ENCODE measurements at places on chromosomes 16 and 17.

- no peak for DNase-seq
Observed at GRCh38 chr17:34246446-34246845, 8.6 kb upstream of the CCL2 start.

DNA sequence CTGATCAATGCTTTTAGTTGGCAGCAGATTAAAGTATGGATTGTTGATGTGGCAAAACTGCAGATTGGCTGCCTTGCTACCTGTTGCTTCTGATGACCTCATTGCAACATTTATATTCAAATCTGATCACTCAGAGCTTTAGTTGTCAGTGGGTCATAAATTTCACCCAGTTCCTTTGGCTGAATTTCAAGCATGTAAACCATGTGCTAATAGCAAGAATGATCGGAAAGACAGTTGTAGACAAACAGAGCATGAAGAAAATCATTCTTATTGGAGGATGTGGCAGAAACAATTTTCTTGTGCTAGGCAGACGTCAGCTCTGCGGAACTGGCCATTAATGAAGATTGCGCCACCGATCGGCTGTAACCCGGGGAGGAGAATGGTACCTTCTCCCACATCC, 346.6 kb upstream of the EEF2KMT start:
- DNase-seq: no peak

DNA sequence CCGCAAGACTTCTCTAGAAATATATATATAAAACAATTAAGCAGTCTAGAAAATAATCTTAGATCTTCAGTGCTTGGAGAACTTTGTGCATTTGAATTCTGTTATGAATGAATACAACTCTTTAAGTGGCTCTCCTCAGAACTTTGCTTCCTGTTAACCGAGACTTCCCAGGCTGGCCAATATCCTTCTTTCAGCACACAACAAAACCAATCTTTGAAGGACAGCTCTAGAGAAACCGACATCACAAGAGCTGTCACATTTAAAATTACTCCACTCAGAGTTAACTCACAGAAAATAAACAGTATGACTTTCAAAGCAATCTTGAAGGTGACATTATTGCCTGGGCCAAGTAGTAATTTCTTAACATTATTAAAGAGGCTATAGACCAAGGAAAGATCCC, 49.7 kb upstream of the ITGA2B start:
- no peak for DNase-seq

DNA sequence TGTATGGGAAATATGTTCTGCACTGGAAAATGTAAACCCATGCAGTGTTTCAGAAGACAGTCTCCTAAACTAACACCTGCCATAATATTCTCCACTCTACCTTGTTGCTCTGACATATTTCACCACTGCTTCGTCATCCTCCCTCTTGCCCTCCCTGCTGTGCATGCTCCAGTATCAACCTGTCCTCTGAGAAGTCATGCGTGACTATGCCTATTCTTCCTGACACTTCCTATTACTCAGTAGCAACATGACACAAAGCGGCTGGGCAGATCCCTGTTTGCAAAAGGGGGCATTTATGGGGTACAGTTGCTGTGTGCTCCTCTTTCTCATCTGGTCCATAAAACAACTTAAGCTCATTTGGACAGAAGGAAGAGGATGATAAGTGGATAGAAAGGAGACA, 805.6 kb upstream of the EEF2KMT start:
- DNase-seq: no peak

DNA sequence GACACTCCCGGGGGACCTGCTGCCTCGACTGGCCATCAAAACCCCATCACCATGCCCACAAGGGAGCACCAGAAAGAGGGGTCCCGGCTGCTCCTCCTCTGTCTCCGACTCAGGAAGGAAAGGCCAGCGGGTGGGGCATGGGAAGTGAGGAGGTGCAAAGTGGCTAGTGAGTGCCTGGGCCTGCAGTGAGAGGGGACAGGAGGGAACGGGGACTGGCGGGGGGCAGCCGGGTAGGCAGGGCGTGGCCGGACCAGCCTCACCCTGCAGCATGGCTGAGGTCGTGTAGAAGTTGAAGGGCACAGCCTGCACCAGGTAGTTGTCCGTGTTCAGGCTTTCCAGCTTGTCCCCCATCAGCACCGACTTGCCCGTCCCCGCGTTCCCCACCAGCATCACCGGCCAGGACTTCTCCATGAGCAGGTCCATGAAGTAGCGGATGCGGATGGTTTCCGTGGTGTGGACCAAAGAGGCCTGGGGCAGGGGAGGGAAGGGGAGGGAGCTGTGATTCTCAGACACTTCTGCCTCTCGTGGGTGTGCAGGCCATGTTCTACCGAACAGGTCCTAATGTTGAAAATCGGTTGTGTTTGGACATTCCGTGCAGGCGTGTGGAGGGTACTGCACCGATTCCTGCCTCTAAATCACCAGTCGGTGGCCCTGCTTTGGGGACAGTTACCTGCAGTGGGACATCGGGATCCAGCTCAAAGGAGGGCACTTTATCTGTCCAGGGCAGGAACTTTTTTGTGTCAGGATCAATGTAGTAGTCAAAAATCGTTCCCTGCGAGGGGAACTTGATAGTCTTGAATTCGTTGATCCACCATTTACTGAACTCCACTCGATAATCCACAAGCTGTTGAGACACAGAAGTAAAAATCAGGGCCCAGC, 91.7 kb downstream of the DNAH17 start:
- no peak for DNase-seq

- DNase-seq: peak; percentile 58
Observed at GRCh38 chr16:88649924-88650748, 717 bp downstream of the CYBA start.

- DNase-seq: peak; percentile 74
Observed at GRCh38 chr17:77475016-77475976, 334.5 kb downstream of the SEC14L1 start.

GRCh38 chr16:57277586-57277985, 6.9 kb downstream of the PLLP start:
- DNase-seq: peak; percentile 79

DNA sequence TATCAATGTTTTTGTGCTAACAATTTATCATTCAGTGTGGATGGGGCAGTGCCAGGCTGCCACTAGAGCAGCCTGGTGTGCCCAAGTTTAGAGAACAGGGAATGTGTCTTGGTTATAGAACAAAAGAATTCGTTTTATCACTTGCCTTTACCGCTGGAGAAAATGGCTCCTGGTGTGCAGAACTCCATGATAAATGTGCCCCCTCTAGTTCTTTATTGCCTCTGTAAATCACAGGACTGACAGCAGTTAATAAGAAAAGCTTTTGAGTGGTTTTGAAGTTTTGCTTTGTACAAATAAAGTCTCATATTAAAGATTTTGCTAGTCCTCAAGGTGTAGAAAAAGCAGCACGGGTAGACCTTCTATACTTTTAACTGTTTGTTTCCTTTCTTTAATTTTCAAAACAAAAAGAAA, 28.2 kb upstream of the PSMD7 start:
- no peak for DNase-seq

DNA sequence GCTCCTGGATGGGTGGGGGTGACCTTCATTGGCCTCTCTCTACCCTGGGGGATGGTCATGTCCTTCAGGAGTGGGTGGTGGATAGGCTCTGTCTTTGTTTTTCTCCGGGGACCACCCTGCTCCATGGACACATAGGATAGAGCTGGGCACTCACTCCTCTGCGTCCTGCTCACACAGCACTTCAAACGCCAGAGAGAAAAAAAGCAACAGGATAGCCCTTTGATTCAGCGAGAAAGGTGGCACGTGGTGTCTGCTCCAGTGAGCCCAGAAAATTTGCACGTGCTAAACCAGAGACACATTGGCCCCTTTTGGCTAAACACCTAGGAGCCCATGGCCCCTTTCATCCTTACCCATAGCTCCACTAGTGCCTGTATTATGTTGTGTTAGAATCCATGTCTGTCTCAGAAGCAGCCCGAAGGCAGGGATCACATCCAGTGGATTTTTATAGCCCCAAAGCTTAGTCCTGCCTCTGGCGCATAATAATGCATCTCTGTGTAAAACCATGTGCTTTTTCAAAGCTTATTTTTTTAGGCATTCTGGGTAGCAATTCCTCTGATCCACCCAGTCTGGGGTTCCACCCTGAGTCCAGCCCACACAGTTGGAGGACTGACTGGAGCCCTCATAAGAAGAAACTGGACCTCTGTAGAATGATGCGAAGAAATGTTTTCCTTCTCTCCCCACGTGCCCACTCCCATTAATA, 90.1 kb downstream of the ASIC2 start:
- no peak for DNase-seq

DNA sequence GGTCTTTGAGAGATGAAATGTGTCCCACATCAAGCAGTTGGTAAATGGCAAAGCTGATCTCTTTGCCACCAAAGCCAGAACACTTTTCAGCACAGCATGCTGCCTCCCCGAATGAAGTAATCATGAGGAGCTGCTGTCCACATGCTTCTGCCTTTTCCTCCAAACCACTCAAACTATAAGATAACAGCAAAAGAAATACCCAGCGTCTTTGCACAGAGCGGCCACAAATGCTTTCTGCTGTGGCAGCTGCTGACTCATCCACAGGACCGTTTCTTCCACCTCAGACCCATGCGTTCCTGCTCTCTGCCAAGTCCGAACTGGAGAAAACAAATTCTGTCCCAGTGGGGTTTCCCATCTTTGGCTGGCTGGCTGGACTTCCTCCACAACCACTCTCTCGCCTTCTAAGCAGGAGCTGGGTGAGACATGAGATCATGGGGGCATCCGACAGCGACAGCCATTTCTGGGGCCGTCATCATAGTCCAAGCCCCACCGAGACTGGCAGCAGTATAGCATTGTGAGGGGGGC, 27.1 kb downstream of the TBC1D3B start:
- no peak for DNase-seq

GRCh38 chr17:66635386-66636045, 199.4 kb upstream of the CACNG5 start:
- DNase-seq: no peak

- DNase-seq: no peak
Observed at GRCh38 chr17:78667091-78667490, 89.9 kb upstream of the DNAH17 start.

GRCh38 chr16:54405478-54405877, 118.9 kb upstream of the IRX3 start:
- DNase-seq: no peak

GRCh38 chr16:14476183-14476582, 153.9 kb downstream of the PARN start:
- DNase-seq: no peak

DNA sequence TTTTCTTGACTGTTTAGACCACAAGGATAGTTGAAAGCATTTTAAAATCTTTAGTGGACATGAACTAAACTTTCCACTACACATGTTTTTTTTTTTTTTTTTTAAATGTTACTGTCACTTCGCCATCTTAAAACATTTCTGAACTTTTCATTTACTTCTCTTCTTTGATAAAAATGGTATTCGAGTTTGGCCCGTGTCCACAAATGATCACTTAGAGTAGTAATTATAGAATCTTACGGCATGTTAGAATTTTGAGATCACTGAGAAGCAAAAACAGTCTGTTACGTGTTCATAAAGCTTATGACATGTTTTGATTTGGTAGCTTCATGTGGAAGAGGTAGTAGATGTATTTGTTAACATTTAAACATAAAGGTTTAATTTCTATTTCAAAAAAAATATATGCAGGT, 1.1 kb downstream of the NSRP1 start:
- no peak for DNase-seq

GRCh38 chr17:54029986-54030385, 207.3 kb downstream of the KIF2B start:
- DNase-seq: no peak

GRCh38 chr16:71807905-71808592, 585 bp downstream of the AP1G1 start:
- no peak for DNase-seq

DNA sequence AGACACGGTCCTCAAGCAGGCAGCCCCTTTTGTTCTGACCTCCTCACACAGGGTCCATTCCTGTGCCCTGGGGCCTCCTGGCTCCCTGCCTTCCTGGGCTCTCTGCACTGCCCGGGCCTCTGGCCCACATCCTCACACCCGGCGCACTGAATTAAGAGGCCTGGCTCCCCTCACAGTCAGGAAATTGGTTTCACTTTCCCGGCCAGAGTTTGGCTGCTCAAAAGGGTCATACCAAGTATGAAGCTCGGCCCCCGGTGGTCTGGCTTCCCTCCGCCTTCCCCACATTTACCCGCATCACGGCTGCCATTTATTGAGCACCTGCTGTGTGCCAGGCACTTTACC, 220.0 kb downstream of the NTN1 start:
- no peak for DNase-seq

- no peak for DNase-seq
Observed at GRCh38 chr17:76137351-76138233, 3.5 kb downstream of the FOXJ1 start.

DNA sequence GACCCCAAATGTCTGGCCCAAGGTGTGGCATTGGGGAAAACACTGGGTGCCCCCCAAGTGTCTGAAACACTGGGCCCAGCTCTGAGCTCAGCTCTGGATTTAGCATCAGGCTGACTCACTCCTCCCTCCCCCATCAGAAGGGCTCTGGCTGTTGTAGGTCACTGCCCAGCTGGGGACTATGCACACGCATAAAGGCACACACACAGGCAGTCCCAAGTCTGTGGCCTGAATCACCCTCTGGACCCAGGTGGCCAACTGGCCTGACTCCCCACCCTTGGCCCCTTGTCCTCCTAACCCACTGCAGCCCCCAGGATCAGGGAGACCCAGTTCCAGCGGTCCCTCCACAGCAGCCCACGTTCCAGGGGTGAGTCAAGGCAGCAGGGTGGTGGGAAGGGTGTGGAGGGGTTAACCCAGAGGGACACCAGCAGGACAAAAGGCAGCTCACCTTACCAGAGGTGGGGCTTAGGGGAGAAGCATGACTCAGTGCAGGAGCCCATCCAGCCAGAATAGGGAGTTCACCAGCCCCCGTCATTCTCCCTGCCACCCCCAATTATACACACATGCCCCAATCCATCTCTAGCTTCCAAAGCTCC, 47.0 kb downstream of the MYO18A start:
- DNase-seq: no peak

DNA sequence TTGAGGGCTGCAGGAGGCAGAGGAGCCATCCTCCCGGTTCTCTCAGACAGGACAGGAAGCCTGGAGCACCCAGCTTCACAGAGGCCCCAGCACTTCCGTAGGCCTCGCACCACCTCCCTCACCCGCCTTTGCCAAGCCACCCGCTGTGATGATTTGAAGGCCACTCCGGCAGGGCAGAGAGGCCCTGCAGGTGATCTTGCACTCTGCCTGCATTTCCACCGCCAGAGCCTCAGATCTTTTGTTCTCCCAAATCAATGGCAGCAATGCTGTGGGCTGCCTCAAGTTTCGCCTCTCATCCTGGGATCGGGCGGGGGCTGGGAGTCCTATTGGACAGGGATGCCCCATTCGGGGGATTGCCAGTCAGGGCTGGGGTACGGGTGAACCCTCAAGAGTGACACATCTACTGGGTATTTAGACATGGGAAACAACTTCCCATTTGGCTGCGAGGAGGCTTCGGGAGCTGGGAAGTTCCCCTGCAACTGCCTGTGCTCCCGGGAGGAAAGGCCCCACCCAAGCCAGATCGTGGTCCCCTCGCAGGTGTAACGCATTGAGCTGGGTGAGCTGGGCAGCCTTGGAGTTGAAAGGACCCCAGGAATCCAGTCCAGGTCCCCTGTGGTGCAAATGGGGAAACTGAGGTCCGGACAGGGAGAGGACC, 34.8 kb upstream of the PEMT start:
- no peak for DNase-seq

GRCh38 chr16:80620736-80621605, 80.2 kb downstream of the DYNLRB2 start:
- peak; percentile 18 for DNase-seq
